ENCODE measurements at places on chromosomes 2 and 18. TPM values are rescaled to one million over a fixed set of nuclear protein-coding genes. Genes with fewer than 3 reads are reported as not detected.

Gene CARF
- total RNA-seq: 5.8 TPM

Gene CYTIP
- under 0.01 TPM for total RNA-seq

Gene PSMA8
- not detected for total RNA-seq

Gene MEP1B
- total RNA-seq: 0.64 TPM

Gene DNAH7
- under 0.01 TPM for total RNA-seq

Gene ALK
- total RNA-seq: not detected

Gene ACVR1C
- under 0.01 TPM for total RNA-seq

Gene HOXD3
- total RNA-seq: 14.5 TPM

Gene COBLL1
- 13.4 TPM for total RNA-seq

GRCh38 chr2:89781962-89782361 is 1090.5 kb downstream of the RPIA start:
- DNase-seq: no peak

- no peak for DNase-seq
Observed at GRCh38 chr2:128486640-128487375, 168.1 kb upstream of the HS6ST1 start.

- no peak for DNase-seq
Observed at GRCh38 chr2:182907081-182907830, 40.8 kb upstream of the FRZB start.

DNA sequence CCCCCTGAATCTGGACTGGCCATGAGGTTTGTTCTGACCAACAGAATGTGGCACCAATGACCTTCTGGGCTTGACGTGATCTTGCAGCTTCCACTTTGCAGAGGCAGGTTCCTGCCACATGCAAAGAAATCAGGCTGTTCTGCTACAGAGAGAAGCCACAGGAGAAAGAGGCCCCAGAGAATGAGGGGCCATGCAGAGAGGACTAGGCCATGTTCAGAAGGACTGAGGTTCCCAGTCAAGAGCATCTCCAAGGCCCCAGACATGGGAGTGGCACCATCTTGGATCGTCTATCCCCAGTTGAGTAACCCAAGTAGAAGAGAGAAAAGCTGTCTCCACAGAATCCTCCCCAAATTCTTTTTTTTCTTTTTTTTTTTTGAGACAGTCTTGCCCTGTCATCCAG is 131.1 kb downstream of the ZBTB7C start:
- DNase-seq: no peak

GRCh38 chr18:13048061-13048595 is 57.0 kb downstream of the CEP192 start:
- DNase-seq: no peak

DNA sequence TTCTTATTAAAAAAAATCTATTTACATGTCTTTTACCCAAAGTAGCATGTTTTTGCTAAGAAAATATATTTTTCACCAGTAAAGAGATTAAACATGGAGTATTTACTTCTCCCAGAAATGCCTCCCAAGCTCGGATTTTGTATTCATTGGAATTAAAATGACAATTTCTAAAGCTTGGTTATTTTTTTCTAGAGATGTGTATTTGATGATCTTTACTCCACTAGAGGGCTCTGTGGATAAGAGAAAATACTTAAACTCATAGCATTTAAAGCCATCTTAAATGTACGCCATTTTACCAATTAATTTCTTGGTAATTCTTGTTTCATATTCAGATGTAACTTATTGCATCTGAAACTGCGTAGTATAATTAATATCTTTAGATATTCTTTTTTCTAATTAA is 461.4 kb downstream of the GALR1 start:
- no peak for DNase-seq

DNA sequence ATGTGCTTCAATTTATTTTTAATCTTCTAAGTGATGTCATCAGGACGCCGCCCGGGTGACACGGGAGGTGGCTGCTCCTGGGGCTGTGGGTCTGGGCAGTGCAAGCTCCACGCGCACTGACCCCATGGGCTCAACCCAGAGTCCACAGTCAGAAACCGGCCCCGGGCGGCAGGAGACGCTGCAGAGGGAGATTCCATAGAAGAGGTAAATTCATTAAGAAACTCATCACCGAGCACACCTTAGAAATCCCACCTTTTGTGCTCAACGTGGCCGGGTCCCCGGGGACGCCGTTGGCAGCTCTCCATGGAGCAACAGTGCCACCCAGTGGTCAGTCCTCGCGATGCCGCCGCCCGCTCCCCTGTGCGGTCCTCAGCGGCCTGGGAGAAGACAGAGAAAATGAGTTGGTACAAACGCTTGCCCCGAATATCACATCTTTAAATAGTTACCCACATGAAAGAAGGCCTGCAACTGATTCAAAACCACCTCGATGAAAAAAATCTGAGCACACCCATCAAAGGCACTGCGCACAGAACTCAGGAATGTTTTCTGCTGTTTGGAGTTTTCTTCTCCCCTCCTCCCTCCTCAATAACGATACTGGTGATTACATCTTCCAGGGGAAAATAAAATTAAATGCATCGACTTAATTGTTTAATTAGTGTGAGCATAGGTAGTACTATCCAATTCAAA is 92.6 kb downstream of the CMPK2 start:
- peak; percentile 13 for DNase-seq

- no peak for DNase-seq
Observed at GRCh38 chr18:5895299-5895875, at the start of gene TMEM200C. TSS of gene TMEM200C (minus strand) at chr18:5895522. CDS start at chr18:5892063, 3,459 bp downstream.

- DNase-seq: no peak
Observed at GRCh38 chr18:58796220-58796619, 68.5 kb upstream of the ZNF532 start.

GRCh38 chr2:60857056-60857455 is 24.3 kb upstream of the REL start:
- DNase-seq: no peak

- DNase-seq: no peak
Observed at GRCh38 chr2:144712550-144712940, 192.6 kb upstream of the ZEB2 start.

- no peak for DNase-seq
Observed at GRCh38 chr2:216149741-216150140, 40.6 kb downstream of the XRCC5 start.

DNA sequence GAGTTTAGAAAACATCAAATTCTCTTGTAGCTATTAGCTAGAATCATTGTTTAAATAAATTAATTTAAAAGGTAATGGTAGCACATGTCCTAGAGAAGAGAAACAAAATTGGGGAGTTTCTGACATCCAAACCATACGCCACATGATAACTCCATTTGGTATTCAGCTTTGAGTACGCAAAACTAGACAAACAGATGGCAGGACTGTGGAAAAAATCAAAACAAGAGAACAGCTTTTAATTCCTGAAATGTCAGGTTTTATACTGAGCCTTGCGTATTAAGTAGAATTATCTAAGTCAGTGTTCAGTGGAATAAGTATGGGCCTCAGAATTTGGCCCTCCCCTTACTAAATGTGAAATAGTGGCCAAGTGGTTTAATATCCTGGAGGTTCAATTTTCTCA is 82.4 kb upstream of the PDE1A start:
- no peak for DNase-seq

GRCh38 chr2:222318712-222319585 is 20.2 kb upstream of the PAX3 start:
- peak; percentile 13 for DNase-seq

GRCh38 chr2:240622060-240622411 is 3.2 kb upstream of the GPR35 start:
- DNase-seq: no peak

DNA sequence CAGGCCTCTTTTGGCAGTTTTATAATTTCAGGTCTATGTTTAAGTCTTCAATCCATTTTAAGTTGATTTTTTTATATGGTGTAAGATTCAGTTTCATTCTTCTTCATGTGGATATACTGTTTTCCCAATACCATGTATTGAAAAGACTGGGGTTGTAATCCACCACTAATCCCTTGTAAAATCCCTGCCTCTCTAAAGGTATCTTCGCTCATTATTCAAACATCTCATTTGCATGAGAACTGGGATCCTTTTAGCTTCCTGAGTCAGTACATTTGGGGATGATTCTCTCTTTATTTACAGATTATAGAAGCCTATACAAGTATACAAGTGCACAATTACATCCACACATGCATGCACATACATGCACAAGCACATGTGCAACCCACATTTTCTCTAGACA is 25.3 kb downstream of the DHRS9 start:
- no peak for DNase-seq

- peak; percentile 71 for DNase-seq
Observed at GRCh38 chr2:195413422-195413821, 243.6 kb upstream of the SLC39A10 start.

GRCh38 chr2:143807192-143807591 is 678.0 kb downstream of the ARHGAP15 start:
- no peak for DNase-seq

- DNase-seq: no peak
Observed at GRCh38 chr2:283996-284794, 3.7 kb downstream of the ALKAL2 start.

DNA sequence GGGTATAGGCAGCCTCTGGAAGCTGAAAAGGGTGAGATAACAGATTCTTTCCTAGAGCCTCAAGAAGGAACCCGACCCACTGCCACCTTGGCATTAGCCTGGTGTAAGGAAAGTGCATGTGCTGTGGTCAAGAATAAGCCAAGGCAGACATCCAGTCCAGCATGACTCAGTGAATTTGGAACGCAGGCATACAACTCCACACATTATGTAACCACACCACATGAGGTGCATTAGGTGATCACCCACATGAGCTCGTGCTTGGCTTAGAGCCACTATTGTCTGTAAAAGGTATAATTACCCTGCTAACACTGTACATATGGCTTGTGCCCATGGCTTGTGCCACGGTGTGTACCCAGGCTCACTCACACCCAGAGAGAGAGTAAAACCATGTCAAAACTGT is 583.7 kb upstream of the HNMT start:
- no peak for DNase-seq

GRCh38 chr2:95296880-95297487 is at the start of gene KCNIP3:
TSS of gene KCNIP3 (plus strand) at chr2:95297347. CDS start at chr2:95297439, 92 bp downstream.
- DNase-seq: no peak

DNA sequence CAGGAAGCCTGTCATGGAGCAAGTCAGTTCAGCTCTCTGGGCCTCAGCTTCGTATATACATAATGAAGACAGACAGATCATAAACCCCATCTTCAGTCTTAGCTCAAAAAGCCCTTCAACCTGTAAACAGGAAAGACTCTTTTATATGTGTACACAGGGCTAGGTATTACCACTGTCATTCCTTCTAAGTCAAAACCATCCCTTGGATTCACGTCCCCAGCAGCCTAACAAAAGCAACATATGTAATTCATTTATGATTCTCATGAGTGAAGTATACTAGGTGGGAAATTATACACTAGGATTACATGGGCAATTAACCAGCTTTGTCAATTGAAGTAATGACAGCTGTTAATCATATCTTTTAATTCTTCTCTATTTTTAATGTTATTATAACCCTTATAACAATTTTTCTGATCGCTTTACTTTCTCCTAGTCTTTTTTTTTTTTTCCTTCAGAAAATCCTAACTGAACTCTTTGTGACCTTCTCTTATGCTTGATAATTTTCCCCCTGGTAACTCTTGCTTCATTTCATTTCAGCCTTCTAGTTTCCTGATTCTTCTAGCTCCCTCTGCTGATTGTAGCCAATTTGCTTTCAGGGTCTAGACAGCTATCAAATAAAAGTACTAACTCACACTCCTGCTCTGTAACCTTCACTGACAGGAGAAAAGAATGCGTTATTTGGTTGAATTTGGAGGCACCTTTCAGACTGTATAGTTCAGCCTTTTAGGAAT is 99.7 kb downstream of the RBM43 start:
- peak; percentile 50 for DNase-seq

- no peak for DNase-seq
Observed at GRCh38 chr2:179304424-179304823, 39.8 kb upstream of the SESTD1 start.

GRCh38 chr2:63679252-63679855 is 90.6 kb downstream of the MDH1 start:
- DNase-seq: no peak

- DNase-seq: peak; percentile 6
Observed at GRCh38 chr2:140580532-140581151, 1550.2 kb downstream of the LRP1B start.

- no peak for DNase-seq
Observed at GRCh38 chr2:54605836-54606235, 117.6 kb upstream of the EML6 start.

GRCh38 chr2:197996583-197996982 is 192.2 kb downstream of the PLCL1 start:
- no peak for DNase-seq

DNA sequence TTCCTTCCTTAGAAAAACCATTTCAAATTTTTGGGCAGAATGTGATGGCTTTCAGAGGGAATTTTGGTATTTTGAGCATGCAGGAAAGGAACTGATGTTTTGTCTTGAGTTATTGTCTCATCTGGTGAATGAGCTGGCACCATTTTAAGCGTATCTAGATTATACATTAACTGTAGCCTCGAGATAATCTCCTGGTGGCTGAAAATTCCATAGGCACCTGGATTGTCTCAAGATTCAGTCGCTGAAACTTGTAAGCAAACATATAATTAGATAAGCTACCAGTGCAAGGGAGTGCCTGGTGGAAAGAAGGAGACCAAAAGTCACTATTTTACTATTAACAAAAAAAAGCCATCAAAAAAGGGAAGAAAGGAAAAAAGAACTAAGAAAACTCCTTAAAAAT is 687.8 kb upstream of the DDX18 start:
- no peak for DNase-seq

DNA sequence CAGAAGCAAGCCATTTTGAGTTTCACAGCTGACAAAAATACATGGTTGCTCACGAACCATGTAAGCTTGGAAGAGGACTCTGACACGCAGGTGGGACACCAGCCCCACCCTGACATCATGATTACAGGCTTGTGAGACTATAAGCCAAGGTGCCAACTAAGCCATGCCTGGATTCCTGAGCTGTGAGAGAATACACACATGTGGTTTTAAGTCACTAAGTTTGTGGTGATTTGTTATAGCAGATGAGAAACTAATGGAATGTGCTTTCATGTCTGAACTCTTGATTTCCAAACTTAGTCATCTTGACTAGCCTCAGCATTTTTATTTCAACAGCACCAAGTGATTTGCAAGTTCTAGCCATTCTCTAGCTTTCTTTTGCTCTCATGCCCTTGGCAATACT is 676.1 kb upstream of the CELF4 start:
- no peak for DNase-seq

- DNase-seq: peak; percentile 86
Observed at GRCh38 chr2:9690252-9690651, 59.5 kb upstream of the YWHAQ start.

DNA sequence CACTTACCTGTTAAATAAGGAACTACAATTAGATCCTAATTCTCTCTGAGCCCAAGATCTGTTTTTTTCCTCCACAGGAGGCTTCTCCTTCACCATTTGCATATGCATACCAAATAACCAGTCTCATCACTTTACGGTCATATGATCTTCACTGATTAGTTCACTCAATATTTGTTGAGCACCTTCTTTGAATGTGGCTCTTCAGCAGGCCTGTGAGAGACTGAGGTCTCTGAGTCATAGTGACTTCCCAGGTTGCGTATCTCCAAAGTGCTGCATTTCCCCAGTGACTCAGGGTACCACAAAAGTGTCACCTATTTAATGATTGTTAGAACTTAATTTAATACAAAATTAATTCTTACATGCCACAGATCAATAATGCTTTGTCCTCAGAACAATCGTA is 108.8 kb upstream of the TRIB2 start:
- no peak for DNase-seq

- DNase-seq: no peak
Observed at GRCh38 chr2:99875627-99876201, 266.7 kb downstream of the AFF3 start.

GRCh38 chr2:79910643-79911042 is 393.9 kb downstream of the LRRTM1 start:
- no peak for DNase-seq

GRCh38 chr18:47658498-47658897 is 272.0 kb downstream of the SMAD2 start:
- DNase-seq: no peak

- no peak for DNase-seq
Observed at GRCh38 chr18:56825321-56825720, 174.2 kb downstream of the WDR7 start.
